ENCODE measurements at places on chromosomes 3 and 15.

GRCh38 chr3:7368597-7368996 is 507.7 kb downstream of the GRM7 start:
- no peak for DNase-seq

GRCh38 chr3:196398782-196399181 is 33.4 kb downstream of the UBXN7 start:
- no peak for DNase-seq

DNA sequence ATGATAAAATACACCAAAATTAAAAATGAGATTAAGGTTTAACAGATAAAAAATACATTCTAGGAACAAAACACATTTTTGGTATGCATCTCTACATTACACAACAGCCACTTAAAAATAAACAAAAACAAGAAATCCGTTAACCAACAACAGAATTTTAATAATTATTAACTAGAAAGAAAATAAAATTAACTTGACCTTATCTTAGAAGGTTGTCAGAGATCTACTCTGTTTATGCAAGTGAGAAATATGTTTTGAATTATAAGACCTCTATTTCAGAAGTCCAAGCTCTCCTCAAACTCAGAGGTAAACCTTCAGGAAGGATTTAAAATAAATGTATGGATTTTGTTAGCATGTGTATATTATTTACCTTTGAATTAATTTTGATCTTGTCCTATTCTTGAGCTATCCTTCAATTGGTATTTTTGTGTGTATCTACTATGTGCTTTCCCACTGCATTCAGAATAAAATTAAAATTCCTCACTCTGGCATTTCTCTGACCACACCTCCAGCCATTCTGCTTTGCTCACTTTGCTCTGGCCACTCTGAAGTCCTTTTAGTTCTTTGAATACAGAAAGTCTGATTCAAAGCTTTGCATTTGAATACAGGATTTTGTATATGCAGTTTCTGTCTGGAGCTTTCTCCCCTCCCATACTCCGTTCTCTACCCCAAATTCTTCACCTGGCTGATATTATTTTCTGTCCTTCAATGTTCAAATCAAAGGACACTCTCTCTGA is 352.0 kb downstream of the ZBTB20 start:
- DNase-seq: no peak

DNA sequence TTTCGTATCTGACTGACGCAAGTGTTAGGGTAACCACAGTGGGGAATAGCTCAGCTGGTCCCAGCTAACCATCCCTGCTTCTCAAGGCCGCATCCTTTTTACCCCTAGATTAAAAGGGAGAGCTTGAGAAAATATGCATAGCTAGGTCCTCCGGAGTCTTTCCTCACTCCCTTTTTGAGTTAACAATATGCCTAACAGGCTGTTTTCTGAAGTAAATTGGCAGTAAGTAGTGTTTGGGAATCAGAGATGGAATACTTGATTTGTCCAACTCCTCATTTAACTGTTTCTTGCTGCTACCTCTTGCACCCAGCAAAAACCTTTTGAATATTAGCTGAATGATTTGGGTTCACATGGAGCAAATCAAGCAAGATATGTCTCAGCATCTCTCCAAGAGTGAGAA is 326.1 kb downstream of the LPP start:
- no peak for DNase-seq

DNA sequence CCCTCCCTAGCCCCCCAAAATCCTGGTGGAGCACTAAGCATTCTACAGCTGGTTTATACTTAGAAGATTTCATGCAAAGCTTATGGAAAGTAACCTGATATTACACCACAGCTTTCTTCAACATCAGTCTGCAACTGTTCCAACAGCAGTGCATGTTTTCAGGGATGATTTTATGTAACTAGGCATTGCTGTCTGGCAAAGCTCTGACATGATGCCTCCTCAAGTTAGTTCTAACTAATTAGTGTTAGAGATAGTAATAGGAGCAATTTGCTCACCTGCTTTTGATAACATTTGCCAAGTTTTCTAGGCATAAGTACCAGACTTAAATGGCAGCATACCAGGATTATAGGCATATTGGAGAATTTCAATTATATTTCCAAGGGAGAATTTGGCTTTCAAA is 330.3 kb upstream of the SGO1 start:
- DNase-seq: no peak

DNA sequence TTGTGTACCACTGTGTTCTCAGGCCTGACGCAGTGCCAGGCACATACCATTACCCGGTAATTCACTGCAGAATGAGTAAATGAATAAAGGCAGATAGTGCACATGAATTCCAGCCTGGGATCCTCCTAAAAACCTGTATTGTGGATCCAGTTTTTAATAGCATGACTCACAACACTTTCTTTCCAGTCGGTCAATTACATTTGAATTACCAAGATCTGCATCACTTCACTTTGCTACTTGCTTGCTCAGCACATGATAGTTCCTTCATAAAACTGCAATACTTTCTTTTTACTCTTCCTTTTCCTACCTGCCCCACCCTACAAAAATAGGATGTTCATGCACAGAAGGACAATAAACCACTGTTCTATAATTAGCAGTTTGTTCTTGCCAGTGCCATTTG is 553.8 kb downstream of the MAGI1 start:
- DNase-seq: no peak

- no peak for DNase-seq
Measured at GRCh38 chr3:161414907-161415306, 43.6 kb upstream of the SPTSSB start.

DNA sequence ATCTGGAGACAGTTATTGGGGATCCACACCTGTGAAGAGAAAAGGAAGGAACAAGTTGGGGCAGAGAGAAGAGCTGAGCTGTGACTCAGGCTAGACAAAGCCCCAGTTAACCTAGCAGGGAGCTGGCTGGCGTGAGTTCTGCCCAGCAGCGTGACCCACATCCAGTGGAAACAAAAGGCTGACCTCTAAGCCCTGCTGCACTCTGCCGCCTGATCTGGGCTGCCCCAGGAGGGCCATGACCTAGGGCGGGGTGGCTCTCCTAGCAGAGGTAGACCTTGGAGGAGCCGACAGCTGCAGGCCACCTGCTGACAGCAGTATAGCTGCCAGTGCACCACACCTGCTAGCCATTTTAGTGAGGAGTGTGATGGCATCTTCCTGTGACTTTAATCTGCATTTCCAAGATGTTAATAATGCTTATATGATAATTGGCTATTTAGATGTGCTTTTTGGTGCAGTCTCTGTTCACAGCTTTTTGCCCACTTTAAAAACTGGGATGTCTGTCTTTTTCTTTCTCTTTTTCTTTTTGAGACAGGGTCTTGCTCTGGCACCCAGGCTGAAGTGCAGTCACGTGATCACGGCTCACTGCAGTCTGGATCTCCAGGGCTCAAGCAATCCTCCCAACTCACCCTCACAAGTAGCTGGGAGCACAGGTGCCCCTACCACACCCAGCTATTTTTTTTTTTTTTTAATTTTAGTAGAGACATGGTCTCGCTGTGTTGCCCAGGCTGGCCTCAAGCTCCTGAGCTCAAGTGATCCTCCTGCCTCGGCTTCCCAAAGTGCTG is 78.1 kb downstream of the LSM3 start:
- DNase-seq: no peak

DNA sequence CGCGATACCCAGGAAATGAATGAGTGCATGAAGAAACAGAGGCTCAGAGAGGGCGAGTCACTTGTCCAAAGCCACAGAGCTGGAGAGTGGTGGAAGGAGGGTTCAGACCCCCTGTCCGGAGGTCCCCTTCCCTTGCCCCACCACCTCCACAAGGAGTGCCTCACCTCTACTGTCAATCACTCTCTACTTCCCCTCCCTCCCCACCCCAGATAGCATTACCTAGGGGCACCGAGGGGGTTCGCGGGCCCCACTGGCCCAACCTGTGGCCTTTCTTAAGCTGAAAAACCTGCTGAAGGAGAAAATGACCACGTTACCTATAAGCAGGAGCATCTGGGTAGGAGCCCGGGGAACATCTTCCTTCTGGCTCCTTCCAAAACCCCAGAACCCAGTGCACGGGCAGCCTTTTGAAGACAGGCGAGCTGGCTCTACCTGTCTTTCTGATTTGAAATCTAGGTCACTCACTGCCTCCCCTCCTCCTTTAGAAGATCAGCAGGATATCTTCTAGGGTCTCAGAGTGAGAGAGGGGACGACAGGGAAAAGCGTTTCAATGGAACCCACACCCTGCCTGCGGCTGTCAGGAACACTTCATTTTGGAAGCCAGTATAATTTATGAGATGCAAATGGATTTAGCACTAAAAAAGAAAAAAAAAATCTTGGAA is 89.9 kb upstream of the MEF2A start:
- DNase-seq: no peak

GRCh38 chr3:114502204-114502603 is 208.4 kb downstream of the TIGIT start:
- DNase-seq: no peak

- no peak for DNase-seq
Measured at GRCh38 chr3:12486001-12486400, 1.7 kb downstream of the TSEN2 start.

- no peak for DNase-seq
Measured at GRCh38 chr3:44337248-44337785, 1.2 kb upstream of the TCAIM start.

- no peak for DNase-seq
Measured at GRCh38 chr15:51348688-51349087, 7.2 kb downstream of the GLDN start.

- no peak for DNase-seq
Measured at GRCh38 chr3:126964261-126964660, 18.7 kb upstream of the PLXNA1 start.

DNA sequence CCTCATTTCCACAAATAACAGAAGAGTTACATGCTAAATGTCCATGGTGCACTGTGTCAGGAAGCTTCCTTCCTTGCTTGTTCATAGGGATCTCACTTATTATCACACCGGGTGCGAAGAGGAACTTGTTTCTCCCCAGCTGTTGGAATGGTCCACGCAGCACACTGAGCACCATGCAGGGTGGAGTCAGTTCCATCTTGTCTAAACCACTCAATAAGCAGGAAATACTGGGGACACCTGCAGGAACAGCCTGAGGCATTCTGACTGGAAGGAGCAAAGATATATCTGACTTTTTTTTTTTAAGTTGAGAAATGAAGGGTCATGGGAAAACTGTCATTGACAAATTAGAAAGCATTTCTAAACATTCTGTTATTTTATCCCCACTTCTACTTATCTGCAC is 70.0 kb upstream of the WDR72 start:
- DNase-seq: no peak

DNA sequence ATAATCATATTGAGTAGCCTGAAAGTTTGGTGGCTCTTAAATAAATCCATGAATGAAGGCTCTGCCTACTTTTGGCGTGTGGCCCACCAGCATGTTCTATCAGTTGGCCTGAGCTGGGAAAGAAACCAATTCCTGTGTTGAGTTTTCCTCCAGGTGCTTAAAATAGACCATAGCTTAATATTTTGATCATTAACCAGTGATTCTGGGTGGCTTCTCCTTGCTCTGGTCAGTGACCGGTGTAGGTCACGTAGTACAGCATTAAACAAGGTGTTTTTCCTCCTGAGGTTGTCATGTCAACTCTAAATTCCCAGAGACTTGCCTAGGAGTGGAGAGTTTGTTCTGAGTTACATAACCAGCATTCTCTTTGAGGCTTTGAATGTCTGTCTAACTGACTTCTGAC is 1.3 kb downstream of the HHLA2 start:
- DNase-seq: no peak

DNA sequence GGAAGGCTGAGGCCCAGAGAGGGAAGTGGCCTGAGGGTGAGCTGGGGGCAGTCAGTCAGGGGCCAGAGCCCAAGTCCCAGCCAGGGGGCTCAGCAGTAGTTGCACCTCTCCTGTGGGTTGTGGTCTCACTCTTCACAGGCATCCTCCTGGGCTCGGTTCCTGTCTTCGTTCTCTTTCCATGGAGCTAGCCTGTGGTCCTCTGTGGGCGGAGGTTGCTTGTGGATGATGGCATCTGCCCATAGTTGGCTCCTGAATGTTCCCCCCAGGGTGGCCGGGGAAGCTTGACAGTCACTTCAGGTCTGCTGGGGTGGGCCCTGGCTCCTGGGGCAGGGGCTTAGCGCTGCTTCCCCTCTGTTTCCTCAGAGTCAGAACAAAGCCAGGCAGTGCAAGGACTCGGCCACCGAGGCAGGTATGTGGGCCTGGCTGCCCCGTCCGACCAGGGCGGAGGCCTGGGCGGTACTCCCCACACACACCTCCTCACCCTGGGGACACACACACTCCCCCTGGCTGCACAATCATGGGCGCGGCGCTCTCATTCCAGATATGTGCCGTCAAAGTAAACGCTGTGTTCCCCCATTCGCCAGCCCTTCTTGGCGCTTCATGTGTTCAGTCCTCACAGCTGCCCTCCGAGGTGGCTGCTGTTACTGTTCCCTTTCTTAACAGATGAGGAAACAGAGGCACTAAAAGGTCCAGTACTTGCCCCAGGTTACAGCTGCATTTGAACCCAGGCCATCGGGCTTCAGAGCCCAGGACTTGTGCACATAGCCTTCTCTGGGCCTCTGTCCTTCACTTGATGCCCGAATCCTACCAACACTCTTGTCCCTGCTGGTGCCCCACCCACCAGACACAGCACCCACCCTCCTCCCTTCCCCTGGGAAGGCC is 34.5 kb downstream of the PSTPIP1 start:
- DNase-seq: no peak

GRCh38 chr3:139476348-139476747 is at the start of gene RBP2:
TSS of gene RBP2 (minus strand) at chr3:139476516. CDS start at chr3:139476459, 57 bp downstream.
- DNase-seq: no peak

GRCh38 chr15:40106203-40107161 is 2.2 kb downstream of the BMF start:
- DNase-seq: no peak

GRCh38 chr15:74209560-74209958 is 7.0 kb upstream of the STRA6 start:
- DNase-seq: no peak

GRCh38 chr3:149765762-149766334 is 13.6 kb upstream of the COMMD2 start:
- DNase-seq: no peak

DNA sequence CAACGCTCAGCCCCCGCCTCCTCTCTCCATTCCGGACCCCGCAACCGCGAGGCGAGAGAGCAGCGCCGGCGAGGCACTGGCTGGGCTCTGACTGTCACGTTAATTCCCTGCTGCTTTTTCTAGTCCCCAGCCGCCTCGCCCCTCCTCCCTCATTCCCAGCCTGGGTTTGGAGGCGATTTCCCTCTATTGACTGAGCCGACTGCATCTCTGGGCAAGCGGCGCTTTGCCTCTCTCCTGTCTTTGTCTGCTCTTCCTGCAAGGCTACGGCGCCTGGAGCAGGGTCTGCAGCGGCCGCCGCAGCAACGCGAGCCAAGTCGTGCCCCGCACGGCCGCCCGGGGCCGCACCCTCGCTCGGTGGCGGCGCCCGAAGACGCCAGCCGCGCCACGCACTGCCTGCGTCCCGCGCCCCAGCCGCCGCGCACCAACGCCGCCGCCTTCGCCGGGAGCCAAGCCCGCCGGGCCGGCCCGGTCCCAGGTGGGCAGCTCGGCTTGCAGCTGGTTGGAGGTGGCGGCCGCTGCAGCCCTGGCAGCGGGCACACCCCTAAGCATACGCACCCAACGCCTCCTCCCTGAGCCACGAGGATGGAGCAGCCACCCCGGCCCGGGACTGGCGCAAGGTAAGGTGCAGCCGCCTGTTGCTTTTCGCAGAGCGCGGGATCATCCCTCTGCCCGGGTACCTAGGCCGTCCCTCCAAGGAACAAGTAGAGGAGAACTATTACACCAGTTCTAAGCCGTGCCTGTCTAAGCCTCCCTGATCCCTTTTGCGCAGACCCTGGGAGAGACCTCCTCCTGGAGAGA is at the start of gene LRRC3B:
TSS of gene LRRC3B (plus strand) at position 152 of the 798 bp plus-strand sequence. CDS start 86,901 bp downstream, outside the sequence.
- DNase-seq: no peak

Data from HS-27A (cell line).